ENCODE measurements at places on chromosomes 3 and 15.

DNA sequence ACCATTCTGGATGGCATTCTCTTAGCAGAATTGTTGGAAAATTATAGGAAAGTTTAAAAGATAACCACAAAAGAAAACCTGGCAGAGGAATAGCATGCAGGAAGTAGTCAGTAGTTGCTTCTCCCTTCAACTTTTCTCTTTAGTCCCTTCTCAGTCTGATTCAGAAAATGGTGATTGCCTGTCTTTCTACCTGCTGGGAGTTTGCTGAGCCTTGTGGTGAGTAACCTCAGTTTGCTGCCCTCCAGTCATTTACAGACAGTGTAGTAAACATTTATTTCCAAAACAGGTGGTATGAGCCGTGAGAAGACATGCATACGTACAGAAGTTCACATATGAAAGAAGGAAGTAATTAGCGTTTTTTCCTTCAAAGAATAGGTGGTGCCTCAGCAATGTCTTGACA lies 224.7 kb upstream of the POU1F1 start:
- no peak for DNase-seq

DNA sequence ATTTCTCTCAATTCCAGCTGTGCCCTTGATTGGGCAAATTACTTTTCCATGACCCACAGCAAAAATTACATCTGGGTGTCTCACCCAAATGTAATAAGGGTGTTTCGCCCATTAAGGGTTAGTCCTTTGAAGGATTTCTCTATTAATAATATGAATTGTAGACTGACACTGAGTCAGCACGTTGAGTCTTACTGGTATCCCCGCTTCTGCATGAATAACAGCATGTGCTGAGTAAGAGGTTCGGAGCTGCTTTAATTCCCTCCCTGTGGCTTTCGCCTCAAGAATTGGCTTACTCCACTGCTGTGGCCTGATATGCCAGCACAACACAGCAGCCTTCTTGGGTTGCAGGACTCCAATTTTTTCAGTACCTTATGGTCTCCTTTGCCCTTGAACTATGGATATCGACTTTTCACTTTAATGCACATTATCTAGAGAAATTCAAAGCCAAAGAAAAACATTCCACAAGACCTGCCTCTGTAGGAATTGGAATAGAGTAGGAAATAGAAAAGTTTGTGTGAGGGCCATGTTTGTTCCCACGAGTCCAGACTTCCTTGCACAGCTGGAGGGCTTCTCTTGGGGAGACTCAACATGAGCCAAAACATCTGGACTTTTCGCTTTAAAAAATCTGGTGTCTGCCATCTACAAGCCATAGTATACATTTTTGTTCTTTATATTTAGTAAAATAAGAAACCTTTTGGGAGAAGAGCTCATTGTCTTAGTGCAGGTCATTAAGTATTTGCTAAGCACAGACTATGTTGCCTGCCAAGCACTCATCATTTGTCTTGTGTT lies 20.7 kb upstream of the ERC2 start:
- no peak for DNase-seq

DNA sequence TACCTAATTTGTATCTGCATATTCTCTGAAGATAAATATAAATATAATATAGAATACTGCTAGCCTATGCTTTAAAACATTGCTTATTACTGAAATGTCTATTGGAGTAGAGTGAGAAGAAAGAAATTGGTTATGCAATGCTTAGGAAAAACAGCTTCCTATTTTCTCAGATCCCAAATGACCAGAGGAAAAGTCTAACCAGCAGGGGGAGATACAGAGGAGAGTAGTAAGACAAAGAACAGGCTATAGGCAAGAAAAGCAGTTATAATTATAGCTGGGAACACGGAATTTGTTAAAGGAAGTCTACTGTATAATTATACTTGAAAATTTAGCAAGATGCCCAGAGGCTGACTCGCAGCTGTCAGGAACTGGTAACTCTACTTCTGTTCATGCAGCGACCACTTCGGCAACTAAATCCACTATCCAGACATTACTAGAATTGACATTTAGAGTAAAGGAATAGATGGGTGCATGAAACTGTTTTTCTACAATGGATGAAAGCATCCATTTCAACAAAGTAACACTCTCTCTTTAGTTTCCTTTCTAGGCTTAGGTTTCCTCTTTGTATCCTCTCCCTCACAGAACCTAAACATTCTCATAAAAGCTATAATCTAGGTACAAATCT lies 97.2 kb downstream of the TBC1D5 start:
- no peak for DNase-seq

DNA sequence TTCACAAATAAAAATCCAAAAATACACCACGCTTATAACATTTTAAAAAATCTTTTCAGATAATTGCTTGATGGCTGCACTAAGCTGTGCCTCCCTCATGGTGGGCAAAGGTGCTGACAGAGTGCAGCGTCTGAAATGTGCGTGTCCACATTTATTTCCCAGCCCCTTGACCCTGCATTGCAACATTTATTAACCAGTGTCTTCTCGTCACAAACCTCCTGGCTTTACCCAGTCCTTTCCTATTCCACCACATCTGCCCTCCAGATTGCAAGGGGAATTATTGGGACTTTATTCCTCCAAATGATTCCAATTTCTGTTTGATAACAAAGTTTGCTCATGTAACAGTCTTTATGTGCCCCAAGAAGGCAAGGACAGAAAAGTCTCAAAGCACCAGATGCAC lies 5.5 kb downstream of the RASGRP1 start:
- no peak for DNase-seq

- no peak for DNase-seq
Observed at GRCh38 chr3:23761440-23761896, 44.3 kb upstream of the UBE2E1 start.

- DNase-seq: no peak
Observed at GRCh38 chr15:63514531-63514943, 10.1 kb downstream of the USP3 start.

- DNase-seq: peak; percentile 13
Observed at GRCh38 chr3:185362850-185363661, at the start of gene MAP3K13. Gene MAP3K13, plus strand, starts transcription at chr3:185363136. Its CDS starts 65,446 bp downstream, at chr3:185428582.

- no peak for DNase-seq
Observed at GRCh38 chr3:122589297-122589696, 11.8 kb downstream of the PARP15 start.

DNA sequence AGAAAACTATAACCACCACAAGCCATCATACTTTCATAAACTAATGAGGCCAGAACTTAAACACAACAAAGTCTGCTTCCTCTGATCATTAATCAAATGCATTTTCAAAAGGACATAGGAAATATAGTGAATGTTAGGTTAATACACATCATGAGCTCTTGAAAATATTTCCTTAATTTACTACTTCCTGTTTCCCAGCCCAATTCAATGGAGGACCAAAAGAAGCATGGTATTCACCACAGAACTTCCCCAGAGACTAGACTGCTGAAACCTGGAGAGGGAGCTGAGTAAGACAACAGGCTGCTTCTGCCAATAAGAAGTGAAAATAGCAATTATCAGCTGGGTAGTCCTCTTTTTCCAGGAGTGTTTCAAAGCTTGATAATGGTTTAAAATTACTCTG lies 250.3 kb downstream of the ULK4 start:
- DNase-seq: no peak

GRCh38 chr3:72696815-72697214 lies 151.4 kb downstream of the SHQ1 start:
- DNase-seq: no peak

DNA sequence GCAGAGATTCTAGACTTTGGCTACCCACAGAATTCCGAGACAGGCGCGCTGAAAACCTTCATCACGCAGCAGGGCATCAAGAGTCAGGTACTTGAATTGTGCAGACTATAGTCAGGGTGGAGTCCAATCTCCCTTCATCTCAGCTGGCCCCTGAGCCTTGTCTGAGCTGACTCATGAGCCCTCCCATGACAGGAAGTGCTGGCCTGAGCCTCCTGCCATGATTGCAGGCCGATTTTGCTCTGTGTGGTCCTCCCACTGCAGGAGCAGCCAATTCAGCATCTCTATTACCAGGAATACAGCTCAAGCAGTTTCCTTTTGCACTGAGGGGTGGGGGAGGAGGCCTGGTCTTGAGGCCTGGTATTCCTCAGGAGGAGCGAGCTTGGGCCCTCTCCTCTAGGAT lies 5.5 kb downstream of the AP2M1 start:
- DNase-seq: no peak

- DNase-seq: no peak
Observed at GRCh38 chr3:47348411-47349154, 32.2 kb upstream of the PTPN23 start.

DNA sequence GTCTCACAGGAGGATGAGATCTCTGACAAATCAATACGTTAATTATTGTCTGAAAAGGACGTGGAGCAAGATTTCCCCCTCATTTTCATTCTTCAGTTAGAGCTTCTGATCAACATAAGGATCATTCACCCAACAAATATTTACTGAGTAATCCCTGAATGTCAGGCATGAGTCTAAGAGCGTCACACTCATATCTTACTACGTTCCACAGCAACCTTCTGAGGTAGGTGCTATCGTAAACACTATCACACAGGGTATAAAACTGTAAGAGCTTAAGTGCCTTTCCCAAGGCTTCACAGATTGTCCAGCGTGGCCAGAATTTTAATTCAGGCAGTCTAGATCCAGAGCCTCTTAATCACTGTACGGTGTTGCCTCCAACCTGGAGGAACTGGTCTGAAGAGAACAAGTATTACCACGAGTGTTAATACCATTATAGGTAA lies 10.6 kb upstream of the TM4SF1 start:
- no peak for DNase-seq

- DNase-seq: no peak
Observed at GRCh38 chr3:10416730-10417300, 88.6 kb downstream of the ATP2B2 start.

GRCh38 chr15:90402223-90402622 lies 14.2 kb downstream of the IQGAP1 start:
- no peak for DNase-seq

DNA sequence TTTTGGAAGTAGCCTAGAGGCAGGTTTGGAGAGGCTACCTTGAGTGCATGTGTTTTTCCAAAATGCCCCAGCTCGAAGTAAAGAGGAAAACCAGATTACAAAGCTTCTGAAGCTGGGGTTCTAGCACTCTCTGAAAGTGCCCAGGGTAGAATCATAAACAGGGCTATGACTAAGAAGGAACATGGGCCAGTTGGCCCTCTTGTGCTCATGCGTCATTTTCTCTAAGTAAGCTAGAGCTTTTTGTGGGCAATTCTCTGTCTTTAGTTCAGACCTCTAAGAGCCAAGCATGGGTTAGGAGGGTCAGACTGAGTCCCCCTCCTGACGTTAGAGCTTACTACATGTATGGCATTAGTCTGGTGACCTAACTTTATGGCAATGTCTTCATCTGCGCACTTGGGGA lies 129.5 kb upstream of the UMPS start:
- no peak for DNase-seq

DNA sequence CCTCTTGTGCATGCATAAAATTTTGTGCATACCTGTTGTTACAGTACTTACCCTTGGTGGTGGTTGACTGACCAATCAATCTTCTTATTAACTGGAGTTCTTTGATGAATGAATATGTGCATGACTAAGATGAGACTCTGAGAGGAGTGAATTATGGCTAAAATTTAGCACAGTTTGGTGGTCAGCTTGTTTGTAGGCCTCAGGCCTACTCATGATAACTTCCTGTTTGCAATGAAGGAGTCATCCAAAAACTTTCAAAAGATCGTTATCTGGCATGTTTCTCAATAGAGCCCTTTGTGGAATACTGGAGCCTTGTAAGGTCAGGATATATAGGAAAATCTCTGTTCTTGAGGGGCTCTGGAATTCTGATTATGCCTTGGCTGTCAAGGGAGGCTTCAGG lies 66.5 kb downstream of the LEKR1 start:
- no peak for DNase-seq

- no peak for DNase-seq
Observed at GRCh38 chr3:127654374-127654773, 18.4 kb upstream of the ABTB1 start.

Measured in naive thymus-derived CD8-positive, alpha-beta T cell (primary cell).